A549 (cell line): ENCODE measurements at places on chromosomes 7 and 10. TPM values are rescaled to one million over a fixed set of nuclear protein-coding genes. Genes with fewer than 3 reads are reported as not detected.

DNA sequence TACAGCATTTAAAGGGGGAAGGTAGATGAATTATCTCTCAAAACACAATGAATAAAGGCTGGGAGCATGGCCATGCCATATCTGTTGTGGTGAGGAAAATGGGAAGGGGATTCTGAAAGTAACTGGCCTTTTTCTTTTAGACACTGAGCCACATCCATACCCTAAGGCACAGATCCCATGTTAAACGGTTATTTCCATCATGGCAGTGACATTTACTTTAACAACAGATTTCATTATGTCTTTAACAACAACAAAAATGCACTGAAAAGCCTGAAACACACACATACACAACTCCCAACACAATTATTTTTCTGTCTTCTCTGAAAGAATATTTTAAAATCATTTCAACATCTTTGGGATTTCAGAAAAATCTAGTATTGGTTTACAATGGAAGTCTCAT is 176.1 kb upstream of the FZD1 start:
- DNase-seq = no peak

DNA sequence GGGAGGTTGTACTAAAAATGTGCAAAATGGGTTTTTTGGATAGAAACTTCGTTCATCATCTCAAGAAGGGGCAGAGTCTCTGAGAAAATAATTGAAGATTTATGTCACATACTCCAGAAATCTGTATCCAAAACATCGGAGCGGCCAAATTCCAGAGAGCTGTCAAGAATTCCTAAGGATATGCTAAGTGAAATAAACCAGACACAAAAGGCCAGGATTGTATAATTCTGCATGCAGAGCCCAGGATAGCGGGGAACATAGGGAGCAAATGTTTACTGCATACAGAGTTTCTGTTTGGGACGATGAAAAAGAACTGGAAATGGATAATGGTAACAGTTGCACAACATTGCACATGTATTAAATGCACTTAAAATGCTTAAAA is 224.2 kb upstream of the AUTS2 start:
- no peak for DNase-seq

- DNase-seq = no peak
Observed at GRCh38 chr10:20768843-20769242, 128.3 kb downstream of the NEBL start.

GRCh38 chr7:74083928-74084721 is 521 bp downstream of the LIMK1 start:
- peak; percentile 61 for DNase-seq

GRCh38 chr7:85320699-85321476 is 134.0 kb upstream of the SEMA3D start:
- DNase-seq = no peak

GRCh38 chr7:2691011-2691707 is 3.2 kb downstream of the AMZ1 start:
- DNase-seq = no peak

DNA sequence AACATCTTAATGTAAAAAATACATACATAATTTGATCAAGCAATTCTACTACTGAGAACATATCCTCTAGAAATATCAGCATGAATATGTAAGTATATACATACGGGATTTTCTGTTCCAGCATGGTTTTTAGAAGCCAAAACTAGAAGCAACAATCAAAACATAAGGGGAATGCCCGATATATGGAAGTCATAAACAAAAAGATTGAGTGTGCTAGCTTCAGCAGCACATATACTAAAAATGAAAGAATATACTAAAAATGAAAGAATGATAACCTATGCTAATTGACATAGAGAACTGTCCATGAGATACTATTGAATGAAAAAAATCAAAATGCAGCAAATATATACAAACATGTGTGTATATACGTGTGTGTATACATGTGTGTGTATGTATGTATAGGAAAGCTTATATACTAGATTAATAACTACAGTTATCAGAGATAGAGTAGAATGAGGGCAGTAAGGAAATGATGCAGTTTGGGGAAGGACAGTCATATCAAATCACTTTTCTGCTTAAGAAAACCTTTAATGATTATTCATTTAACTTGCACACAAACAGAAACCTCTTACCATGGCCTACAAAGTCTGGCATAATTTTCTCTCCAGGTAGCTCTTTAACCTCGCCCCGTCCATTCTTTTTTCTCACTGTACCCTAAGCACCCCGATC is 72.9 kb downstream of the NPY start:
- DNase-seq = no peak

- DNase-seq = no peak
Observed at GRCh38 chr7:81944058-81944457, 174.2 kb upstream of the HGF start.

DNA sequence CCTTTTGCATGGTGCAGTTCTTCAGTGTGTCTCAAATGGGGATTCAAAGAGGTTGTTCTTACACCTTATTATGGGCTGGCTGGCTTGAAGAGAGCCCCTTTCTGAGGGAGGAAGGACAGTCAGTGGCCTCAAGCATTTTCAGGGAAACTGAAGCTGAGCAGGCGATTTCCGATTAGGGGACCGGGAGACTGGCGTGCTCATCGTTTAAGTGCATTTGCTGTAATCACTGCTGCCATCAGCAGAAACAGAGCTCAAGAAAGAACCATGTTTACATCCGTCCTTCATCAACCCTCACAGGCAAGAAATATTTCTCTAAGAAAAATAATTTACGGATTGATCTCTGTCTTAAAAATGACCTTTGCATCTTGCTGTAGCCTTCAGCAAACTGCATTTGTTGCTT is 32.2 kb downstream of the DNAJB6 start:
- DNase-seq = no peak

- no peak for DNase-seq
Observed at GRCh38 chr10:43053825-43054224, 23.0 kb upstream of the RET start.

DNA sequence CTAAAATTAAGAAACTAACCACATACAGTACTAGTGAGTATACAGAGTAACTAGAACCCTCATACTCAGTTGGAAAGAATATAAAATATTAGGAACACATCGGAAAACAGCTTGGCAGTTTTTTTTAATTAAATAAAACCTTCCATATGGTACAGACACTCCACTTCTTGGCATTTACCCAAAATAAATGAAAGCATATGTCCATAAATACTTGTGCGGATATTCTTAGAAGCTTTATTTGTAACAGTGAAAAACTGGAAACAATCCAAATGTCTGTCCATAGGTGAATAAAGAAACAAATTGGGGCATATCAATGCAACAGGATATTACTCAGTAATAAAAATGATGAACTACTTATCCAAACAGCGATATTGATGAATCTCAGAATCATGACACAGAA is 410.0 kb downstream of the HTR7 start:
- no peak for DNase-seq

DNA sequence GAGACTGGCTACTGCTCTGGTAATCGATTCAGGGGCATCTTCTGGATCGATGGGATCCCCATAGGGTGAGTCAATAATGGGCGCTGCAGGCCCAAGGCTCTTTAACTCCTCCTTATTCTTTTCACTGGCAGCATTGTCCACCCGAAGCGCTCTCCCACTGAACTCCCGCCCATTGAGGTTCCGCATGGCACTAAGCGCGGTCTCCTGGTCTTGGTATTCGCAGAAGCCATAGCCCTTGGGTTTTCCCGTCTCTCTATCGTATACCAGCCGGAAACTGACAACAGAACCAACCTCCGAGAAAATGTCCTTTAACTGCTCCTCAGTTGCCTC is 285 bp downstream of the CSTF2T start:
- DNase-seq = no peak

- DNase-seq = no peak
Observed at GRCh38 chr10:70958396-70958795, 70.0 kb upstream of the PCBD1 start.

GRCh38 chr10:10208196-10208595 is 809.5 kb upstream of the CELF2 start:
- no peak for DNase-seq

GRCh38 chr10:20871970-20872369 is 25.1 kb downstream of the NEBL start:
- no peak for DNase-seq

- peak; percentile 90 for DNase-seq
Observed at GRCh38 chr7:2558629-2559282, at the start of gene IQCE. IQCE (plus strand) TSS chr7:2558979; CDS start chr7:2559182, 203 bp downstream.

- DNase-seq = no peak
Observed at GRCh38 chr7:76351372-76351771, 7.4 kb downstream of the YWHAG start.

DNA sequence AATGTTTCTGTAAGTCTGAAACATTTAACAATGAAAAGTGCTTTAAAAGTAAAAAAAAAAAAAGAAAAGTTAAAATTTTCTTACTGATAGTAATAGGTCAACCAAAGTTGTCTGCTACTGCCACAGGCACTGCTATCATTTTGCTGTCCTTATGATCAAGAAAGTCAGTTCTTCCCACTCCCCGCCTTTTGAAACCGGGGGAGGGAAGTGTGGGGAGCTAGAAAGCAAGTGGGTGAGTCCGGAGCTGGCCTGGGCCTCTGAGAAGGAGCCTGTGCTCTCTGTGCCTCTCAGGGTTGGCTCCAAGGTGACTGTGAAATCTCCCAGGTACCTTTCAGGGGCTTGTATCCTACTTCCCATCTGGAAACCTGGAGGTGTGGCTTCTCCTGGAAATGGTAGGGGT is 7.3 kb downstream of the C7orf57 start:
- DNase-seq = no peak

GRCh38 chr7:46600340-46600739 is 679.3 kb upstream of the IGFBP3 start:
- DNase-seq = no peak

Gene SLC26A3
- not detected in 3 replicates for polyA plus RNA-seq

Gene NKX1-2
- 0.03 to 0.08 TPM (median 0.03 TPM) in 3 replicates for polyA plus RNA-seq

Gene SPDYE9
- not detected in 3 replicates for polyA plus RNA-seq

Gene FBXO24
- 0.13 to 0.37 TPM (median 0.19 TPM) in 3 replicates for polyA plus RNA-seq

Gene GPR26
- polyA plus RNA-seq = not detected in 3 replicates

Gene CACNA2D1
- polyA plus RNA-seq = 15.2 to 19.7 TPM (median 18.0 TPM) in 3 replicates

Gene ANKRD2
- polyA plus RNA-seq = 4.7 to 8.4 TPM (median 5.8 TPM) in 3 replicates

Gene FOXI2
- polyA plus RNA-seq = not detected in 3 replicates
